ENCODE measurements at places on chromosomes 12 and 14.

- DNase-seq = no peak
Measured at GRCh38 chr12:19140381-19141236, 11.1 kb downstream of the PLEKHA5 start.

DNA sequence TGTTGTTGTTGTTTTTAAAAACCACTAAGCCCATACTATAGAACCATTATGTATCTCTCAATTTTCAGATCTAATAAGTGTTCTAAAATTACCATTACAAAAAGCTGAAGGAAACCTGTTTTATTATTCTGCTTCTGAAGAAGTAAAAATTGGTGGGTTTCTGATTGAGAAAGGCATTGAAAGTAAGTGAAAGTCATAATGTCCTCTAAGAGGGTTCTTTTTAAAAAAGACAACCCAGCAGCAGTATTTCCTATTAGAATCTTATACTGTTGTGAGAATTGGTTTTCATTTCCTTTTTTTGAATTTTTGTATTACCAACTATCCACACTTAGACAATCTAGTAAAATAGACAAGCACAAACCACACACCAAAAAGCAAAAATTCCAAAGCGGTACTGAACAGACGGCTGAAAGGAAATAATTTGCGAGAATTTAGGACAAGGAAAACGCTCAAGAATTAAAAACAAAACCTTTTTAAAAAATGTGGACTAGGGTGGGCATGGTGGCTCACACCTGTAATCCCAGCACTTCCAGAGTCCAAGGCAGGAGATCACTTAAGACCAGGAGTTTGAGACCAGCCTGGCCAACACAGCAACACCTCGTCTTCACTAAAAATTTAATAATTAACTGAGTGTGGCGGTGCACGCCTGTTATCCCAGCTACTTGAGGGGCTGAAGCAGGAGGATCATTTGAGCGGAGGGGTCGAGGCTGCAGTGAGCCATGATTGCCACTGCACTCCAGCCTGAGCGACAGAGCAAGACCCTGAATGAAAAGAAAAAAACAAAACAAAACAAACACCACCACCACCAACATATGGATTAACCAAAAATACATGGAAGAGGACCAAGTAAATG lies 66.7 kb upstream of the AP4S1 start:
- DNase-seq = no peak

- DNase-seq = no peak
Measured at GRCh38 chr14:74965486-74966153, 10.2 kb upstream of the PGF start.

GRCh38 chr12:123659996-123660727 lies 10.8 kb upstream of the TCTN2 start:
- no peak for DNase-seq

GRCh38 chr12:49974677-49975317 lies 2.0 kb downstream of the AQP6 start:
- DNase-seq = no peak
